A172 (cell line): ENCODE measurements at places on chromosomes 6 and 20. TPM values are rescaled to one million over a fixed set of nuclear protein-coding genes. Genes with fewer than 3 reads are reported as not detected.

PXDC1 gene
- total RNA-seq, result 38.6 and 50.8 TPM in 2 replicates

KCNS1 gene
- not detected in 2 replicates for total RNA-seq

GRCh38 chr6:20365456-20365855 lies 36.2 kb upstream of the E2F3 start:
- no peak for DNase-seq

DNA sequence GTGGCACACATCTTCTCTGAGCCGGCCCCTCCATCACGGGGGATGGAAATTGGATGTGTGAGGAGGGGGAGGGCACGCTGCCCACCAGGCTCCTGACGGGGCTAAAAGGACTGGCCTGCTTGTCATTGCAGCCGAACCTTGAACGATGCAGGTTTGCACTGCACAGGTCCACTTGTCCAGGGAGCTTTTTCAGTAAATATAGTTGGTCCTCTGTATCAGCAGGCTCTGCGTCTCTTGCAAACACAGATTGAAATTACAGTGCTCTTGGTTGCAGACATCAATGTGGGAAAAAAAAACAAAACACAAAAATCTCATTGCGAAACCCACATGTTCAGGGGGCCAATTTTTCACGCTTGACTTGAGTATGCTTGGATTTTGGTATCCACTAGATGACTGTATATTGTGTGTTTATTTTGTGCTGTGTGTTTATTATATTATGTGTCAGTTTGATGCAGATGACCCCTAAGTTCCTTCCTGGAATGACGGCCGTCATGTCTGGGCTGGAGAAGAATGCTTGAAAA lies 29.2 kb downstream of the ERMARD start:
- no peak for DNase-seq

GRCh38 chr20:38670786-38671185 lies 53.5 kb upstream of the SLC32A1 start:
- DNase-seq, result no peak

- DNase-seq, result no peak
Measured at GRCh38 chr20:12827816-12828385, 180.9 kb upstream of the SPTLC3 start.
